Renal cortex interstitium (tissue), 15 donors: ENCODE measurements at places on chromosomes 11 and 22. TPM values are rescaled to one million over a fixed set of nuclear protein-coding genes. Genes with fewer than 3 reads are reported as not detected.

GRCh38 chr11:120881596-120881995 is 142.3 kb upstream of the TBCEL start:
- DNase-seq: no peak

OR52I2 gene
- not detected for polyA plus RNA-seq

- no peak for DNase-seq
Measured at GRCh38 chr11:78822931-78823423, 248.3 kb upstream of the NARS2 start.

DNA sequence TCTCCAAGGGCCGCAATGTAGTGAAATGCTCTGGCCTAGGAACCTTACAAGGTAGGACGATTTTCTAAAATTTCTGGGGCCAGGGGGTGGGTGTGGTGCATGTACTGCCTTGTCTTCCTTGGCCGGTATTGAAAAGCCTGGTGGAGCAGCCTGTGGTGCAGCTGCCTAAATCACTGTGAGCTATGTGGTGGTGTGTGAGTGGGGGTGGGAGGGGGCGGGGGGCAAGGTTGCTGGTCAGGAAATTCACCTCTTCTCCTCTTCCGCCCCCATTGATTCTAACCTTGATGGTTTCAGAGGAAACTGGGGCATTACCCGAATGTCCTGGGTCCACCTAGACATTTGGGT is 137.2 kb downstream of the DBX1 start:
- DNase-seq: no peak

GRCh38 chr22:37843741-37844089 is 419 bp downstream of the ANKRD54 start:
- DNase-seq: no peak

KCTD14 gene
- polyA plus RNA-seq: 13.3 TPM

DNA sequence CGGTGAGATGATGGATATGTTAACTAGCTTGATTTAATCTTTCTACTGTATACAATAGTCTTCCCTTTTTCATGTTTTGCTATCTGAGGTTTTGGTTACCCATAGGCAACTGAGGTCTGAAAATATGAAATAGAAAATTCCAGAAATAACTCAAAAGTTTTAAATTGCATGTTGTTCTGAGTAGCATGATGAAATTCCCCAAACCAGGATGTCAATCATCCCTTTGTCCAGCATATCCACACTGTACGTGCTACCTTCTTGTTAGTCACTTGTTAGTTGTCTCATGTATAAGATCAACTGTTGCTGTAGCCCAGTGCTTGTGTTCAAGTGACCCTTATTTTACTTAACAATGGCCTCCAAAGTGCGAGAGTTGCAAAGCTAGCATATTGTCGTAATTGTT is 21.2 kb upstream of the OR10W1 start:
- DNase-seq: no peak

GRCh38 chr22:50678651-50679521 is 6.3 kb downstream of the SHANK3 start:
- no peak for DNase-seq

- peak; percentile 14 for DNase-seq
Measured at GRCh38 chr11:133579165-133580031, 47.1 kb upstream of the OPCML start.

DNA sequence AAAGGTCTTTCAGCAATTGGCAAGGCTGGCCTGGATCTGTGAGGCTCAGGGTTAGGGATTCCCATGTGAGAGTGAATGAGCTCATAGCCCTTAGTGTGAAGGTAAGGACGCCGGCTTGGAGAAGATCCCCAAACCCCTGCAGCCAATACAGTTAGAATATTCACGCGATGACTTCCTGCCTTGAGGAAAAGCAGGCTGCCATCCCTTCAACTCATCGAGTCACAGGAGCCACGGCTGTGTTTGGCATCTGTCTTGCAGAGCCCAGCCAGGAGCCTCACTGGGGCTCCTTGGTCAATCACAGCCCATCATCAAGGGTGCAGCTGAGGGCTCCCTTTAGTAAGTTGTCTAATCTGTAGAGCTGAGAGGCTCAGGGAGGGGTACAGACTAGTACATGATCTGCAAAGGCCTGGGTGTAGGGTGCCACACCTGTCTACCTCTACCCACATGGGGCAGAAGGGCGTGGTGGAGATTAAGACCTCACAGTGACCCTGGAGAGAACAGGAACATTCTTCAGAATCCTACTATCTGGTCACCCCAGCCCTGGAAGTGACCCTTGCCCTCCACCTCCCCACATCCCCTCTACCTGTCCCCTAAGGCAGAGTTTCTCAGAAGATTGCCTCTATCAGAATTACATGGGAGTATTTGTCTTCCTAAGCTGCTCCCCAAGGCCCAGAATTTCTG is 18.5 kb downstream of the IL10RA start:
- no peak for DNase-seq

UCP3 gene
- polyA plus RNA-seq: 3.2 TPM

TLCD5 gene
- polyA plus RNA-seq: 12.8 TPM

GRCh38 chr11:130396965-130397364 is 31.4 kb downstream of the ADAMTS8 start:
- DNase-seq: no peak

- no peak for DNase-seq
Measured at GRCh38 chr22:42222140-42222539, 48.3 kb downstream of the TCF20 start.

GATD1 gene
- 53.7 TPM for polyA plus RNA-seq

MMP8 gene
- polyA plus RNA-seq: 0.06 TPM

GRCh38 chr22:25383892-25384291 is 164.5 kb downstream of the CRYBB2 start:
- DNase-seq: no peak

GRCh38 chr22:24697621-24698082 is 76.9 kb downstream of the PIWIL3 start:
- no peak for DNase-seq

OR56A3 gene
- polyA plus RNA-seq: not detected

DNA sequence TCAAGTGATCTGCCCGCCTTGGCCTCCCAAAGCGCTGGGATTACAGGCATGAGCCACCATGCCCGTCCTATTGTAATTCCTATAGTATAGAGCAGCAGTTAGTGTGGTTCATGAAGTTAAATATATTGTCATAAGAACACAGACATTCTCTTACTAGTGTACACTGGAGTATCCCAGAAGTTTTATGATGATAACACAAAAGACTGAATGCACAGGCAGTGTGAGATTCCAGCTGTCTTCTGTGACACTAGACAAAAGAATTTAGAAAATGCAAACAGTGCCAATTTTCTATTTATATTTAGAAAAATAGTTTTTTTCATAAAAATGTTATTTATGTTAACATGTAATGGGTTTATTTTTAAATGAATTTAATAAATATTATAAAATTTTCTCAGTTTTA is 39.4 kb upstream of the RBX1 start:
- no peak for DNase-seq

- no peak for DNase-seq
Measured at GRCh38 chr11:69674267-69674885, 777 bp downstream of the LTO1 start.

DNA sequence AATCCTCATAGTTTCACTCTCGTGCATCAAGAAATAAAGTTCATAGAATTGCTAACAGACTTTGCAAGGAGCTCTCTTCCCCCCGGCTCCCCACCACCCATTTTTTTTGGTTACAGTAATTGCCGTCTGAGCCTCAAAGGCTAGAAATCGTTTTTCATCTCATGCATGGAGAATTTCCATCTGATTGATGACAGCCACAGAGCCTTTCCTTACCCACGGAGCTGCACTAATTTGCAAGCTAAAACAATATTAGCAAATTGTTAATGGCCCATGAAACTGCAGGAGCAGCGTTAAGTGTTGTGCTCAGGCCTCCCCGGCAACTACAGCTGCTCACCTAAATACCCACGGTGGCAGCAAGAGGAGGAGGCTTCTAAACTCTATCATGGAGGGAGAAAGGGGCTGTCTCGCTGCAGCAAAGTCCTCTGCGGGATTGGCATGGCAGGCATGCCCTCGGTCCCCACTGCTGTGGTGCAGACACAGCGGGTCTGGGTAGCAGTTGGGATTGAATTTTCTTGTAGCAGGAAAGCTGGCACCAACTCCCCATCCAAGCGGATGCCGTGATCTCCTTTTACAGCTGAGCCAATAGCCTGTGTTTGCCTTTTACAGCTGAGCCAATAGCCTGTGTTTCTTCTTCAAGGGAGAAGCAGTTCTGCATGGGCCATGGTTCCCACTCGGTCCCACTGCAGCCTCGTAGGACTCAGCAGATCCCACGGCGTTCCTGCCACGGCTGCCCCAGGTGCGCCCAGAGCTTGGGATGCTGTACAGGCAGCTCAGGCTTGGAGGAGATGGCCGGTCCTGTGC is 412.3 kb downstream of the BRD1 start:
- DNase-seq: no peak

DNA sequence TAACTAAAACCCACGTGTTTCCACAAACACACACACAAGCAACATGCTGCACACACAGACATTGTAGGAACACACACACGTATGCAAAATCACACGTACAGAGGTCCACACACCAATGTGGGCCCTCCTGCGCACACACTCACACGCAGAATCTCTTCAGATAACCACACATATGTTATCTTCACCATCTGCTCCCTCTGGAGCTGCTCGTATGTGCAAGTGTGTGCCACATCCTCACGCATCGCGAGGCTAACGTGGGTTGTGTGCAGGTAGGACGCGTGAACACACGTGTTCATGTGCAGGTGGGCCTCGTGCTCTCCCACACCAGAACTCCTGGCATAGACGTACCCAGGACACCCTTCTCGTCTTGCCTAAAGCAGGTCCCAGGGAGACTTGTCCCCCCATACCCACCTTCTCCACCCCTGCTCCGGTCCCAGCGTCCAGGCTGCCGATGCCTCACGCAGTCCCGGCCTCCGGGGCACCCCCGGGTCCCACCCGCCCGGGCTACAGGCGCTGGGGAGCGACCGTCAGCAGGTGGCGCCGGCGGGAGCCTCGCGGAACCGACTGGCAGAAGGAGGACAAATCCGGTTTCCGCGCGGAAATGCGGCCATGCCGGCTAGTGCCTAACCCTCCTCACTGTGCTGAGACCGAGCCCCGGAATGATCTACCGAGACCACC is 10.3 kb upstream of the IGSF9B start:
- no peak for DNase-seq

NRXN2 gene
- polyA plus RNA-seq: 13.1 TPM

PMM1 gene
- polyA plus RNA-seq: 63.0 TPM

DNA sequence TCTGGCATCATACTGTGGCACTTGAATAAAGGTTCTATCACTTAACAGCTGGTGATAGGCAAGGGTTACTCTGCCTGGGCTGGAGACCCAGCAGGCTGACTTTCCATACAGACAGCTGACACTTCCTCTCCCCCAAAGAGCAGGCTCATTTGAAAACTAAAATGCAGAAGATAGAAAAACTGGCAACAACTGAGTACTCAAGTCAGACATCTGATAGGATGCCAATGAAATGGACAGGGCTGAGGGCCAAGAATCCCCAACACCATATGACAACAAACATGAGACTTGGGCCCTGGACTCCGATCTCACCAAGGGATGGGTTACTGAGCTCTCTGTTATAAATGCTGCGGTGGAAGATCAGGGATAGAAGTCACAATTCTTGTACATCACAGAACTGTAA is 237.2 kb downstream of the LRRC4C start:
- DNase-seq: no peak

GRCh38 chr22:35192129-35192918 is 65.0 kb upstream of the HMGXB4 start:
- no peak for DNase-seq

GRCh38 chr11:46498968-46499367 is 94.9 kb downstream of the AMBRA1 start:
- no peak for DNase-seq

GRCh38 chr11:107999759-108000455 is 8.8 kb upstream of the CUL5 start:
- no peak for DNase-seq

DNA sequence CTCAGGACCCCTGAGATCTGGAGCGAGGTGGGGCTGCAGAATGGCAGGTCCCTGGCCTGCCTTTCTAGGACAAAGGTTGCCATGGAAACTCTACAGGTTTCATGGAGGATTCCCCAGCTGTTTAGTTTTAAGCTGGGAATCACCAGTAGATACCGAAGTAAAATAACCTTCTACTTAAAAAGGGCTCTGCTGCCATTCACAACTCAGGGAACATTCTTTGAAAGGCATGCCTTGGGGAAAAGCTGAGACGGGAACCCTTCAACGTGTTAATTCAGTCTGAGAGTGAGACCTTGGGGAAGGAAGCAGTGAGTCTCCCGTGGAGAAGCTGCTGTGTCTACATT is 493.3 kb downstream of the BRD1 start:
- no peak for DNase-seq
